Adrenal gland (tissue), 19 donors: ENCODE measurements at places on chromosomes 7 and 10.
A peak's percentile ranks its signal among the peaks of the same experiment; 100 is the strongest.

DNA sequence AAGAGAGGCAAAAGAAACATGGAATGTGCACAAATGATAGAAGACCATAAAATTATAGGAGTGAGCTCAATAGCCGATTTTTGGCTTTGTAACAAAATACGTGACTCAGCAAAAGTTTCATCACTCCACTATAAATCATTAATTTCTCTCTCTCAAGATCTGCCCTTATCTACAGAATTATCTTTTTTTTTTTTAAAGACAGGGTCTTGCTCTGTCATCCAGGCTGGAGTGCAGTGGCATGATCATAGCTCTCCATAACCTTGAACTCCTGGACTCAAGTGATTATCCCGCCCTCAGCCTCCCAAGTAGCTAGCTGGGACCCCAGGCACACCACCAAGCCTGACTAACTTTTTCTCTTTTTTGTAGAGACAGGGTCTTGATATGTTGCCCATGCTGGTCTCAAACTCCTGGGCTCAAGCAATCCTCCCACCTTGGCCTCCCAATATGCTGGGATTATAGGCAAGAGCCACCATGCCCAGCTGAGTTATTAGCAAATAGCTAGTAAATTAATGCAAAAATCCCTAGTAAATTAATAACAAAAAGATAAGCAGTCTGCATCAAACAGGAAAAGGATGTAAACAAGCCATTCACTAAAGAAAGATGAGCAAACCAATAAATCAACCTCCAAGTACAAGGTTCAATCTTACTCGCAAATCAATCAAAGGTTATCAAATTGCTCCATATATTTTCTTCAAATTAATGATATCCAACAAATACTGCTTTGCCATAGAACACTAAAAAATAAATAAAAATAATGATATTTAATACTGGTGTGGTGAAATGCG, 450.7 kb downstream of the PARD3 start:
- DNase-seq, result peak; percentile 66

GRCh38 chr10:111756217-111757061, 427.1 kb downstream of the GPAM start:
- peak; percentile 59 for DNase-seq

DNA sequence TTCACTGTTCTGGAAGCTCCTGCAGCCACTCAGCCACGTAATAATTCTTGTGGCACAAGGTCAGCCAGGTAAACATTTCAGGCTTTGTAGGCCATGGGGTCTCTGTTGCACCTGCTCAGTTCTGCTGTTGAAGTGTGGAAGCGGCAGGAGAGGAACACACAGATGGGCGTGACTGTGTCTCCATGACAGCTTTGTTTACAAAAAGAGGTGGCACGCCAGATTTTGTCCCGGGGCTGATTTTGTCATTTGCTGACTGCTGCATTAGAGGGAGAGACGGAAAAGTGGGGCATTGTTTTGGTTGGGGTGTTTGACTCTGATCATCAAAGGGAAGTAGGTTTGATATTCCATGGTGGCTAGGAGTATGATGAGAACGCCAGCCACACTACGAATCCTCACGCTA, 103.1 kb downstream of the PRKAG2 start:
- DNase-seq, result no peak

GRCh38 chr10:15510963-15511362, 139.9 kb upstream of the FAM171A1 start:
- no peak for DNase-seq

GRCh38 chr7:22563032-22563501, 63.1 kb upstream of the STEAP1B start:
- peak; percentile 22 for DNase-seq

GRCh38 chr7:28174901-28175661, 5.5 kb downstream of the JAZF1 start:
- no peak for DNase-seq

- no peak for DNase-seq
Observed at GRCh38 chr10:15601819-15602218, 117.9 kb downstream of the ITGA8 start.

DNA sequence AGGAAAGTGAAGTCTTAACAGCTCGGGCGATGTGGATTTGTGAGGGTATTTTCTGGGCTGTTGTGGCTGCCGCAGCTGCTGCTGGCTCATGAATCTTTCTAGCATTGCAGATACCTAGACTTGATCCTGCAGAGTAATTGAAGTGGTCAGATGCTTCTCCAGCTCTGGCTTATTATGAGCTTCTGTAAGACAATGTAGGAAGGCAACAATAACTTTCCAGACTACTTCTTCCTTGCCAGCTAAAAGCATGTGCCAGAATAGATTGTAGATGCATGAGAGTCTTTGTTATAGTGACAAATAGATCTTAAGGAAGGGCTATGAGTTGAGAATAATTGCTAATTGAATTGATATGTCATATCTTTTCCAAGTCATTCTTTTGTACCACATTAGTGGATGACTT, 461.4 kb upstream of the POT1 start:
- DNase-seq, result no peak

- no peak for DNase-seq
Observed at GRCh38 chr7:47282790-47283496, 299.0 kb downstream of the TNS3 start.
